ENCODE measurements at places on chromosomes 2 and 18.

GRCh38 chr2:47035615-47036488, 119.3 kb downstream of the STPG4 start:
- no peak for DNase-seq

DNA sequence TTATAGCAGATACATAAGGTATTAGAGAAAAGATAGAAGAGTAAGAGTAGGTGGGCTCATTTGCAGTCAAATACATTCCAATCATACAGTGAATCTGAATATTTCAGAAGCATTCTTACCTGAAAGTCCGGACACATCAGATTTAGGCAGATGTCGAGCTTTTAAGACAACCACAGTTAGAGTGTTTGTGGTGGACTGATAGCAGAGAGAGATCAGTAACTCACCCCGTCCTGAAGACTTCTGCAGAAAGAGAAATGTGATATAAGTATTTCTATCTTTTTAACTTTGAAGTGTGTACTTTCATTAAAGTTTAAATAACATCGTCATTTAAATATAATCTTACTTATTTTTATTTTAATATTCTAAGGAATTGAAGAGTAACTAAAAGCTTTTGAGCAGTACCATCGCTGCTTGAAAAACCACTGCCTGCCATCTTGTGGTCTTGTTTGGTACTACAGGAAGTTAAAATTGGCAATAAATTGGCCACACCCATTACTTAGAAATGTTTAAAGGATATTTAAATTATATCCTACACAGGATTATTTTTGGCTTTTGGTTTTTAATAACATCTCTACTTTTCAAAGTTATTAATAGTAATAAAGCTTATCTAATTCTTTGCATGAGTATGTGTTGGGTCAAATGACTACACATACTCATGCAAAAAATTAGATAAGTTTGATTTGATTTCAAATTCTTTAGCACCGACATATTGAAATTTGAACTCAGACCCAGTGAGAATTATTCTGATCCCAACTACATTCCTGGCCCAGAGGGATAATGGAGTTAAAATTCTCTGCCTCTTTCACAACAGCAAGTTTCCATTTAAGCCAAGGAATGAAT, 5.5 kb downstream of the SYT4 start:
- DNase-seq: peak; percentile 46

DNA sequence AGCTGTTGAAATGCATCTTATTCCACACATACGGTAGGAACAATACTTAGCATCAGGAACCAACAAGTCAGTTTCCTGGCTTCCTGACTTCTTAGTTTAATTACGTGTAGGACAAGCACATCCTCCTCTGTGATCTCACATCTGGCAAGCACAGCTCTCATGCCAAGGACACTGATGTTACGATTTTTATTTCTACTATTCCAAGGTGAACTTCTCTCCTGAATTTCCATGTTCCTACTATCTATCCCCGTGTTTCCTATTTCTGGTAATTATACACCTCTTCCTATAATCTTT, 374.0 kb downstream of the NCKAP5 start:
- DNase-seq: no peak

- no peak for DNase-seq
These were observed 88.3 kb upstream of the HS6ST1 start for GRCh38 chr2:128406736-128407554.

GRCh38 chr18:56083097-56083521, 495.1 kb upstream of the TCF4 start:
- DNase-seq: no peak
